ENCODE measurements at places on chromosomes 7 and 10.

GRCh38 chr7:152709287-152710152 is 33.6 kb upstream of the XRCC2 start:
- no peak for DNase-seq

- no peak for DNase-seq
These were observed 135.2 kb upstream of the MGMT start for GRCh38 chr10:129331839-129332220.

DNA sequence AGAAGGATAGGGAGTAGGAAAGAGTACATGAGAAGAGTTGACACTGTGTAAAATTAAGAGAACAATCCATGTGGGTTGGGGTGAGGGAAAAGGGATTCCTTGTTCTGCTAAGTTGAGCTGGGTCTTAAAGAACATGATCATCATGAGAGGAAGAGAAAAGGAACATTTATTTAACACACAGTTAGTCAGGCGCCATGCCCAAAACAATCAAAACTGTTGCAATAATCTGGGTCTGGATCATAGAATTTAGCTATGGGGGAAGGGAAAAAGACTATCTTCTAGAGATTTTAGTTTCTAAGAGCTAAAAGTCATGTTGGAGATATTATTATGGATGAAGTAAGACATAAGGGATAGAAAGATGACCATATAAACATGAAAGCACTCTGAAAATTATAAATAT is 178.9 kb downstream of the SEM1 start:
- no peak for DNase-seq

DNA sequence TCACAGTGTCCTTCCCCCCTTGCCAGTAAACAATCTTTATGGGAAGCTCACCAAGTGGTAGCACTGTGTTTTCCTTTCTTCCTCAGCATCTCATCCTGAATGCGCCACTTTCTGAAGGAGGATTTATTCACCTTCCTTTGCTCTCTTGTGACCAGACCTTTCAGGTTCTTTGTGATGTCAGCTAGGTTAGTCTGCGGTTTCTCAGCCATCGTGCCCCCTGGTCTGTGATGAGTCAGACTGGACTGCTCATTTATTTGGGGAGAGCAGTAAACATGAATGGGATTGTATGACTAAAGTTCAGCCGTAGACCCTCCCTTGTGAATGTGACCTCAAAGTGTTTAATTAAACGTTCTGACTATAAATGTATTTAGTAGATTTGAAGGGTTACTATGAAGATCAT is 235.1 kb upstream of the CELF2 start:
- DNase-seq, result no peak

DNA sequence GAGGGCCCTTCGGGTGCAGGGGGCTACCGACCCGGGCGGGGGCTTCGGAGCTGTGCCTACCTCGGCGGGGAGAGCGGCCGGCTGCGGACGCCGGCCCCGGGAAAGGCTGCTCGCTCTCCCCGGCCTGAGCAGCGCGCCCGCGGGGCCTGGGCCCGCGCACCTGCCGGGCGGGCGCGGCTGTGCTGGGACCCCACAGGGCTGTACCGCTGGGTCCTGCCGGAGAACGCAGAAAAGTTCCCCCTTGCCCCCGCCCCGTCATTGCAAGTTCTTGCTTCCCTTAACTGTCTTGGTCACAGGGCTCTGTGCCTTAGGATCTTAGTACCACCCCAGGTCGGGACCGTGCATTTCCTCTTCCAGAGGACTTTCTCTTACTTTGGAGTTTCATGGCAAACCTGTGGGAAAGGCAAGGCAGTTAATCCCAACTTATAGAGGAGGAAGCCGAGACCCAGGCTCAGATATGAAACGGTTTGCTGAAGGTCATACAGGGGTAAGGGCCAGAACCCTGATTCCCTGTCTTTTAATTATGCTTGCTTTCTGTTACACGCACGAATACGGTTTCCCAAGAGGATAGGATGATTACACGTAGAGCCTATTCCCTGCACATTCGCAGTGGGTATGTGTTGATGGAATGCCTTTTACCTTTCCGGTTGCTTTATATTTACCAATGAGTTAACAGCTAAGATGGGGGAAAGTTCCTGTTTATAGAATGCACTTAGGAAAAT is 652 bp downstream of the PCGF5 start:
- DNase-seq, result peak; percentile 48

DNA sequence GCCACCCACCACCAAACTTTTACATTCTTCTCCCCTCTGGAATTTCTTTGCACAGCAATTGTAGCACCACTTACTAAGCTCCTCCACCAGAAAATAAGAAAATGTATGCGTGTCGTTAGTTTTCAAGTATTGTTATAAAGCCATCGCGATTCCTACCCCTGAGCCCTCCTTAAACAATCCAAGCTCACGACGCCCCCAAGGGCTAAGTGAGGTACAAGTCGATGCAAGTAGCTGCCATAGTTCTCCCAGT is 1.3 kb downstream of the FRAT2 start:
- no peak for DNase-seq

- DNase-seq, result no peak
These were observed 172.9 kb downstream of the CDK14 start for GRCh38 chr7:90769036-90769435.

- DNase-seq, result no peak
These were observed 271.5 kb upstream of the FZD8 start for GRCh38 chr10:35913628-35914027.

GRCh38 chr7:28836716-28837115 is 121.4 kb downstream of the TRIL start:
- DNase-seq, result no peak

DNA sequence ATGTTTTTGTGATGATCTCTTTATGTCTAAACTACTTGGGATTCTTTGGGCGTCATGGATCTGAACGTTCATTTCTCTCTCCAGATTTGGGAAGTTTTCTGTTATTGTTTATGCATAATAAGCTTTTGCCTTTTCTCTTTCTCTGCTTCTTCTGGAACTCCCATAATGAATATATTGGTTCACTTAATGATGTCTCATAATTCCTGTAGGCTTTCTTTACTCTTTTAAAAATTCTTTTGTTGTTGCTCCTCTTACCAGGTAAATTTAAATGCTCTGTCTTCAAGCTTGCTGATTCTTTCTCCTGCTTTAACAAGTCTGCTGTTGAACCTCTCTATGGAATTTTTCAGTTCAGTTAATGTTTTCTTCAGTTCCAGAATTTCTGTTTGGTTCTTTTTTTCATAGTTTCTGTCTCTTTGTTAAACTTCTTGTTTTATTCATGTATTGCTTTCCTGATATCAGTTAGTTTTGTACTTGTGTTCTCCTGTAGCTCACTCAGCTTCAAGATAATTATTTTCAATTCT is 317.5 kb downstream of the PLXDC2 start:
- no peak for DNase-seq

- no peak for DNase-seq
These were observed 8.8 kb downstream of the CRPPA start for GRCh38 chr7:16412274-16413254.

Data from DND-41 (cell line).